ENCODE measurements at places on chromosomes 5 and 9.

DNA sequence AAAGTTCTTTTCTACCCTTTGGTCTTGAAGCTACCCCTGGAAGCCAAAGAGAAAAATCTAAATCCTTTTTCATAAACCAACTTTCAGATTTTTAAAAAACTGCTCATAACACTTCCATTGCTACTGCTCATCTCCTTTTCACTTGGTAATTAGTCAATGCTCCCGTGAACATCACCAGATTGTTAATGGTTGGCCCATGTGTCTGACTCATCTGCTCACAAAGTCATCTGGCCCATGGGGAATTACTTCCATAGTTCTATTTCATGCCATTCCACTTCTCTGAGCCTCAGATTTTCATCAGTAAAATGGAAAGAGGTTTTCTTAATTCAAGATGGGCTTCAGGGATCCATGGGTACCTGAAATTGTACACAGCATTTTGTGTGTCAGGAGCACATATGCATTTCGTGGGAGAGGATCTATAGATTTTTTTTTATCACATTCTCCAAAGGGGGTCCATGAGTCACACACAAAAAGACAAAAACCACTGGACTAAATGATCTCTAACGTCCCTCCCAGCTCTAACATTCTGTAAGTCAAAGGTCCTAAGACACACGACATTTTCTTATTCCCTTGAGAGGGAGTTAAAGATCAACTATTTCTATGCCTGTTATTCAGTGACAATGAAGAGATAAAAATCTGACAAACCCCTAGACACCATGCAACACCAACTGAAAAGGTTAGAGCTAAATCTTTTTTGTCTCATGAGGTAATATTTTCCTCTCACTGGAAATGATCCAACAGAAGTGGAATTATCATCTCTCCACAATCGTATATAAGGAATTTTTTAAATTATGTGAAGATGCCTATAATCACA, 75.4 kb downstream of the TEX10 start:
- no peak for DNase-seq

- DNase-seq, result no peak
These were observed 243.9 kb downstream of the ICE1 start for GRCh38 chr5:5666369-5666768.

- no peak for DNase-seq
These were observed 9.8 kb upstream of the PHYKPL start for GRCh38 chr5:178242416-178242815.

GRCh38 chr9:5430912-5431311, 6.8 kb downstream of the PLGRKT start:
- DNase-seq, result no peak

GRCh38 chr5:134553821-134554267, 28.4 kb downstream of the JADE2 start:
- DNase-seq, result no peak

DNA sequence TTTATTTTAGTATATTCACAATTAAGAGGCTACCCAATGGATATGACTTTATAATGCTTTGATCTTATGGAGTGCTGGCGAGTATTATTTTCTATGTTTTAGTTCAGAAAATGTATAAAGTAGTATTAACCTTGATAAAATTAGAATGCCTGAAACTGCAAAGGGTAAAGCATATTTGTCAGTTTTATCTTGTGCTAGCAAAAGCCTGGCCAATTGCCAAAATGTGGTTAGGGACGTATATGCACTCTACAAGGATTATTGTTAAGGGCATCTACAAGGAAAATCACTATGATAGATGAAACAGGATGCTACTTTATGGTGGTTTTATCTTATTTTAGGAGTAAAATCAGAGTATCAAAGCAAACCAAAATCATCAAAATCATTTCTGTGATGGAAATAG, 281.7 kb downstream of the CCDC171 start:
- DNase-seq, result no peak

DNA sequence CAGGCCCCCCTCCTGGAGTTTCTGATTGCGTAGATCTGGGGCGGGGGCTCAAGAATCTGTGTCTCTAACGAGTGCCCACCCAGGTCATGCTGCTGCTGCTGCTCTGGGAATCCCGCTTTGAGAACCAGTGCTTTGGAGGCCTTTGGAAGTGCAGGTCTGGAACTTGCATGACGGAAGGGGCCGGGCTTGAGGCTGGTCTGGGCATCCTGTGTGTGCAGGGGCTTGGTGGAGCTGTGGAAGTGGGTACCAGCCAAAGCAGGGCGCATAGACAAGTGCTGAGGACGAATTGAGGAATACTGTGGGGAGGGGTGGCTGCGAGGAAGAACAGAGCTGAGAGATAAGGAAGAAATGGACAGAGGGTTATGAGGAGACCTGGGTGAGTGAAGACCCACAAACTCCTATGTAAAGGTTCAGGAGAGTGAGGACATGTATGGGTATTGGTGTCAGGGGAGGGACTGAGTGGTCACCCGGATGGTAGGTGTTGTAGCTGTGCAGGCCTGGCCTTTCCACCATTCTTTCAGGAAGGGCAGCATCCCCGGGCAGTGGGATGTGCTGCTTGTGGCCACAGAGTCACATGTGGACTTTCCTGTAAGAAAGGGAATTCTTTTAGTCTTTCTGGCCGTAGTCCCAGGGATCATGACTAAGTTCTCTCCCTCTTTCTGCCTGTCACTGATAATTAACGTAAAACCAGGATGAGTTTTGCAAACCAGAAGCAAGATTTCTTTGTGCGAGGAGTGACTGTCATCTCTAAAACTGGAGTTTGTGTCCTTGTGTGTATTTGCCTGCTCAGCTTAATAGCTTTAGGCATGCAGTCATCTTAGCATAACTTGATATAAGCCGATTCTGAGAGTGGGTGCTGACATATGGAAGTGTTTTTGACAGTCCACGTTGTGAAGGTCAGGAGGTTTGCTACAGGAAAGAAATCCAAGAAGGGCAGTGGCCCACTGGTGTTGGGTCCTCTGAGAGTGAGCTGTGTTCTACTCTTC, 43.3 kb upstream of the TJP2 start:
- DNase-seq, result no peak

- DNase-seq, result no peak
These were observed 23.3 kb upstream of the KIF12 start for GRCh38 chr9:114122136-114123027.

GRCh38 chr9:103761466-103761865, 332.6 kb upstream of the SMC2 start:
- DNase-seq, result no peak

DNA sequence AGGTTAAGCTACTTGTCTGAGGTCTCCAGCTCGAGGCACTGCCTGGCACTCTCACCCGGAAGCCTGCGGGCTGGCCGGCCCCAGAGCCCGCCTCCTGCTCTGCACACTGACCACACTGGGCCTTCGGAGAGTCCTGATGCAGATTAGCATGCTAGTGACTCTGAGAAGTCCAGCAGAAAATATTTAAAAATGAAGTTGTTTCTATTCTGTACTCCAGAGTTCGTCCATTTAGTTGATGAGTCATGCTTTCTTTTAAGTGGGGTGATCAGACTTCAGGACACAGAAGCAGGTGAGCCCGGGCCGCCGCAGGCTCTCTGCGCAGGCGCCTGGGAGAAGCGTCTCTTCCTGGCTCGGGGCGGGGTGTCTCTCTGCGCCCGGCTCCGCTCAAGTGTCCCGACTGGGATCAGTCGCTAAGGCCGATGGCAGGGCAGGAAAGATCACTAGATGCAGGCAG, 32.5 kb downstream of the FAM240B start:
- DNase-seq, result no peak

DNA sequence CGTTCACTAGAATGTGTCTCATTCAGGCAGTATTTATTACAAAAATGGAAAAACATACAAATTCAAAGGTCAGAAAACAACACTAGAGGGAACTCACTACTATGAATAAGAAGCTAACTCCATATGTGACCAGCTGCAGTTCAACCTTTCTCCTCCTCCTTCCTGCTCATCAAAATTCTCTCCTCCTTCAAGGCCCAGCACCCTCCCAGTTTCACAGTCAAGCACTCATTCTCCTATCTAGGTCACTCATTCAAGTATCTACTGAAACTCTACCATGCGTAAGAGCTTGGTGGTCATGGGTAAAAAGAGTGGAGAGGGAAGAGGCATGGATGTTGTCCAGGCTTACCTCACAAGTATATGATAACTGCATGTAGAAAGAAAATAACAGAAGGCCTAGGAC, 27.7 kb downstream of the ECPAS start:
- no peak for DNase-seq

- no peak for DNase-seq
These were observed 176.3 kb downstream of the C9orf152 start for GRCh38 chr9:110031511-110032173.

- DNase-seq, result no peak
These were observed 1.6 kb downstream of the AIF1L start for GRCh38 chr9:131097948-131098278.

GRCh38 chr9:12441506-12441905, 251.7 kb upstream of the TYRP1 start:
- DNase-seq, result no peak

DNA sequence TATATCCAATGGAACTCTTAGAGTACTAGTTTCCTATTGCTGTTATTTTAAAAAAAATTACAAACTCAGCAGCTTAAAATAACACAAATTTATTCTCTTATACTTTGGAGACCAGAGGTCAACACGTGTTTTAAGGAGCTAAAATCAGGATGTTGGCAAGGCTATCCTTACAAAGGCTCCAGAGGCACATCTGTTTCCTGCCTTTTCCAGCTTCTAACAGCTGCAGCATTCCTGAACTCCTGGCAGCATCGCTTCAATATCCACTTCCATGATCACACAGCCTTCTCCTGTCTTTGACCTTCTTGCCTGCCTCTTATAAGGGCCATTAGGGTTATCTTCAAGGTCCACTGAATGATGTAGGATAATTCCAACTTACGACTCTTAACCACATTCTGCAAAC, 92.2 kb upstream of the CCNG1 start:
- DNase-seq, result no peak

GRCh38 chr5:74063346-74063745, 437.4 kb downstream of the ARHGEF28 start:
- DNase-seq, result no peak

GRCh38 chr5:177982072-177982727, 13.8 kb downstream of the PROP1 start:
- DNase-seq, result no peak

- no peak for DNase-seq
These were observed 66.6 kb downstream of the RGS3 start for GRCh38 chr9:113530022-113530635.

DNA sequence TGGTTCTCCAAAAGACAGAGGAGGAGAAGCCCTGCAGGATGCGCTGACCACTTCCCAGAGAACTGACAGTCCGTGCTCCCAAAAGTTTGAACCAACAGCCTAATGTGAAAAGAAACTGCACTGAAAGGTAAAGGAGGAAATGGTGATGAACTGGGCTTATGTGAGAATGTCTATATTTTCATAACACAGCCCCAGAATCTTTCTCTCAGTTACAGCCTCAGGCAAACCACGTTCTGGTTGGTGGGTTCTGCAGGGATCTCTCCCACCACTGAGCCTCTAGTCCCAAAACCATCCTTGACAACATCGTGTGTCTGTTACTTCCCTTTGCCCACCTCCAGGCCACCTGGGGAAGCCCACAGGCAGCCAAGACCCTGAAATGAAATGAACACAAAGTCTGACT, 23.9 kb downstream of the SPARC start:
- no peak for DNase-seq

DNA sequence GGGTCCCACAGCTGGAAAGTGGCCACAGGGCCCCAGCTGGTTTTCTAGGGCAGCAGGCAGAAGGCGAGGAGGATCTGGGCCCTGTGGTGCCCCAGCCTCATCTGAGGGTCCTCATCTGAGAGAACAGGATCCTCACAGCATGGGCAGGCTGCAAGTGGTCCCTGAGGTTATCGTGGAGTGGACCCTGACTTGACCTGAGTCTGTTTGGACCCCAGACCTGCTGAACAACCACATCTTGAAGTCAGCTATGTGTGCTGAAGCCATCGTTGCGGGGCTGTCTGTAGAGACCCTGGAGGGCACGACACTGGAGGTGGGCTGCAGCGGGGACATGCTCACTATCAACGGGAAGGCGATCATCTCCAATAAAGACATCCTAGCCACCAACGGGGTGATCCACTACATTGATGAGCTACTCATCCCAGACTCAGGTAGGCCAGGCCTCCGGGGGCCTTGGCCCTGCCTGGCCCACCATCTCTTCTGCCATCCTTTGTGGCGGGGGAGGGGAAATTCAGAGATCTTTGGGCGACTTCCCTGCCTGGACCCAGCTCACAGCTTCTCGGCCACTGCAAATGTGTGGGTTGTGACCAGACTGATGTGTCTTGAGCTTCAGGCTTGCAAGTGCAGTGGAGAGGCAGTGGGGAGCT, 24.0 kb downstream of the TGFBI start:
- DNase-seq, result no peak

DNA sequence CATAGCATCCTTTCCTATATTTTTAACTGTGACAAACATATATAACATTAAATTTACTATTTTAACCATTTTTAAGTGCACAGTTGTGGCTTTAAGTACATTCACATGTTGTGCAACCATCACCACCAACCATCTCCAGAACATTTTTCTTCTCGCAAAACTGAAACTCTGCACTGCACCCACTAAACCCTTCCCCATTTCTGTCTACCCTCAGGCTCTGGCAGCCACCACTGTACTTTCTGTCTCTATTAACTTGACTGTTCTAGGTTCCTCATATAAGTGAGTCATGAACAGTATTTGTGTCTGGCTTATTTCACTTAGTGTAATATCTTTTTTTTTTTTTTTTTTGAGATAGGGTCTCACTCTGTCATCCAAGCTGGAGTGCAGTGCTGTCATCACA, 25.5 kb downstream of the KCNMB1 start:
- no peak for DNase-seq

GRCh38 chr5:87020099-87020934, 247.4 kb upstream of the RASA1 start:
- DNase-seq, result no peak

DNA sequence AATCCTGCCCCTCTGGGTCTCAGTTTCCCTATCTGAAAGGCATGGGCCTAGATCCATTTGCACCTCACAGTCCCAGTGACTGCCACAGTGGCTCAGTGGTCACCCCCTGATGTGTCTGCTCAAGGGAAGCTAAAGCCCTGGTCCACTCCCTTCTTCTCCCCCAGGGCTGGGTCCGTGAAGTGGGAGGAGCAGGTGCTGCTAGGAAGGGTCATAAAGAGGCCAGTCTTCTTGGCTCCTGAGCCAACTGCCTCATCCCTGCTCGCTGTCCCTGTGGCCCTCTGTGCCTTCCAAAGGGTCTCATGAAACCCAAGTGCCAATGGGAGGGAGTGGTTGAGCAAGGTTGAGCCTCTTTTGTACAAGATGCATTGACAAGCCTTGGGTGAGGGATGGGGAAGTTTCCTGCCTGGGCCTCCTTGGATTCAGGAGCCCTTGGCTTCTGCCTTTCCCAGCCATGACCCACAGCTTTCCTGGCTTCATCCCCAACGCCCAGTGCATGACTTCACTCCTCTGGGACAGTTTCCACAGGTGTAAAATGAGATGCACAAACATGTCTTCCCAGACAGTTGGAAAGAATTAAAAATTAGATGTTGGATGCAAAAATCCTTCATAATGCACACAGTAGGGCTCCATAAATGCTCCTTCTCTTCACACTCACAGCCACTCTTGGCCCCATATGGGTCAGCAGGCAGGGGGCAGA, 1.6 kb upstream of the SLC6A7 start:
- no peak for DNase-seq

- no peak for DNase-seq
These were observed 304.7 kb downstream of the GABRG2 start for GRCh38 chr5:162372256-162372655.
